Smooth muscle cell of the brain vasculature (primary cell): ENCODE measurements at places on chromosomes 2 and 18.

- no peak for DNase-seq
These were observed 156.7 kb downstream of the CDCA7 start for GRCh38 chr2:173511357-173511756.

DNA sequence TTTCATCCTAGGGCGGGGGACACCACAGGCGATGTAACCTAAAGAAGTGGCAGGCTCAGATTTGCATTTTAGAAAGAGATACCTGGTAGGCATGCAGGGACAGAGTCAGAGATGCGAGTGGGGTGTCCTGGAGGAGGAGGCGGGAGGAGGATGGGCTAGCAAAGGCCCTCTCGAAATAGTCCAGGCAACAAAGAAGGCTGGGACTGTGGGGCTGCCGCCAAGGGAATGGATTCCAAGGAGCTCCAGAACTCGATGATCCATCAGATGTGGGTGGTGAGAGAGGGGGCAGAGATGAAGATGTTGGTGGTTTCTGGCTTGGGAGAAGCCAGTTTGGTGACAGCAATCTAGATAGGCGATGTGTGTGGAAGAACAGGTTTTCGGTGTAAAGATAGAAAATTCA lies 12.5 kb upstream of the INPP5D start:
- no peak for DNase-seq

DNA sequence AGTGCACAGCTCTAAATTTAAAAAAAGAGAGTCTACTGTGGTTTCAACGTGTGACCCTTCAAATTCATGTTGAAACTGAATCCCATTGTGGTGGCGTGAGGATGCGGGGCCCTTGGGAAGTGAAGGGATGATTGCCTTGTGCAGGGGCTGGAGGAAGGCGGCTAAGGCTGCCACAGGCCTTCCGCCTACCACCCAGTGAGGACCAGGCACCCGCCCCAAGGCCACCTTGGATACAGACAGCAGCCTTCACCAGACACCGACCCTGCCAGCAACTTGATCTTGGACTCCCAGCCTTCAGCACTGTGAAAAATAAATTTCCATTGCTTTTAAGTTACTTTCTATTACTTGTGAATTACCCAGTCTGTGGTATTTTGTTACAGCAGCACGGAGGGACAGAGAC lies 103.4 kb upstream of the TMEM18 start:
- DNase-seq, result no peak

- DNase-seq, result no peak
These were observed 296.7 kb downstream of the TNS1 start for GRCh38 chr2:217706095-217706494.

- DNase-seq, result no peak
These were observed 9.6 kb downstream of the PCARE start for GRCh38 chr2:29064746-29065067.

DNA sequence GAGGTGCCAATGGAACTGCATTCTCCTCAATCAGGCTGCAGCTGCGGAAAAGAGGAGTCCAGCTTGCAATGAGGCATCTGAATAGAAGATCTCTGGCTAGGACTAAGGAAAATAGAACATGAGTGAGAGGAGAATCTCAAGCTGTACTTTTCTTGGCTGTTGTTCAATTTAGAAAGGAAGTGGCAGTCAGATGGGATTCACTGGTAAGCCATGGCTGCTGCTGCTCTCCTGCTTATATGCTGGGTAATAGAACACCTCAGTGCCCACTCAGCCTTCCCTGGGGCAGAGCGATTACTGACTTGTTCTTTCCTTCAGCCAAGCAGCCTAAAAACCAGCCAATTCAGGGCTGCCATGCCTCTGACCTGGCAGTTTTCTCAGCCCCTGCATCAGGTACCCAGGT lies 17.6 kb upstream of the CHST9 start:
- no peak for DNase-seq

GRCh38 chr18:2655178-2655953 lies at the start of gene SMCHD1:
SMCHD1 (plus strand) TSS chr18:2655726; CDS start chr18:2656076, 350 bp downstream.
- no peak for DNase-seq

GRCh38 chr2:107548216-107548615 lies 278.5 kb upstream of the RGPD4 start:
- DNase-seq, result no peak

- DNase-seq, result no peak
These were observed 186.3 kb downstream of the CALCRL start for GRCh38 chr2:187261705-187262104.

GRCh38 chr2:10079870-10080535 lies at the start of gene CYS1:
CYS1 (minus strand) TSS chr2:10080411; CDS start chr2:10080223, 188 bp downstream.
- DNase-seq, result no peak

DNA sequence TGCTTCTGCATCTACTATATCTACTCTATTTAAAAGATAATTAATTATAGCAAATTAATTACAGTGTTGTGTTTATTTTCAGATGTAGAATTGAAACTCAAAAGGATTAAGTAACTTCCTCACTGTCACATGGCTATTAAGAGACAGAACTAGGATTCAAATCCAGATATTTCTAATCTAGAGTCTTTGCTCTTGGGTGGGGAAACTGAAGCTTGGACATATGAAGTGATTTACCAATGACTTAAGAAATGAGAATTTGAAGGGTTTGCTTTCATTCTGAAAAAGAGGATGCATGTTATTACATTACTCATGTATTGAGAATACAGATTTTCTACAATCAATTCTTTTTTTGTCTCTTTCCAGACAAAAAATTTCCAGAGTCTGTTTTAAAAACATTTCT lies 191.5 kb upstream of the SMAD7 start:
- no peak for DNase-seq

DNA sequence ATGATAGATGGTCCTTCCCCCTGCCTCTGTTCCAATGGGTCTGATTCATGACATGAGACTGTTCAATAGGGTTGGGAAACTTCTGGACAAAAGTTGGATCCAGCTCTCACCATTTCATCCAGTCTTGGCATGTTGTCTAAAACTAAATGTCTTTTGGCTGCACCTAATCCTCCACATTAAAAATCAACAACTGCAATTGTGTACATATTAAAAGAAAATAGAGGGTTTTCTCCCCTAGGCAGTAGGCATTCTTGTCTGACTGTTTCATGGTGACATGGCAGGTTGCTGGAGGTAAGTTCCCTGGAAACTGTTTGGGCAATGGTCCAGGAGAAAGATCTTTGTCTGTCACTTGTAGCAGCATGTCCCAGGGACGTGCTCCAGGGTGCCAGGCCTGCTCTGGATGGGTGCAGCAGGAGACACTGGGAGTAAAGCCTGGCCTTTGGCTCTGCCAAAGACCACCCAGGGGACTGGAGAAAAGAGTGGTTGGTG lies 135.8 kb downstream of the TCF4 start:
- no peak for DNase-seq

DNA sequence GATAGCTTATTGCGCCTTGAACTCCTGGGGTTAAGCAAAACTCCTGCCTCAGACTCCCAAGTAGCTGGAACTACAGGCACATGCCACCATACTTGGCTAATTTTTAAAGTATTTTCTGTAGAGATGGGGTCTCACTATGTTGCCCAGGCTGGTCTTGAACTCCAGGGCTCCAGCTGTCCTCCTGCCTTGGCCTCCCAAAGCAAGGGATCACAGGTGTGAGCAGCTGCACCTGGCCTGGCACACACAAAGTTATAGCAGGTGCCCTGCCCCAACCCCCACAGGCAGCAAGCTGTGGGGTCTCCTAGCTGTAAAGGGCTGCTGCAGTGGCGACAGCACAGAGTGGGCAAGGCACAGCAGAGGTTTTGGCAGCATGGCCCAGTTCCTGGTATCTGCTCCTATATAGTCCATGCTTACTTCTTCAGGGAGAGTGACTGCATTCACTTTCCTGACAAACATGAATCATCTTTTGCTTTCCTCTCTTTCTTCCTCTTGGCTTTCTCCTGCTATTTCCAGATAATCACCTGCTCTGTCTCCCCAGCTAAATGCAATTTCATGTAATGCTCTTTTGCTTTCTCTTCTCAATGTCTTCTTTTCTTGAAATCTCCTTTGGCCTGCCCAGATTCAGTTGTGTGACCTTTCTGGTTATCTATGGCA lies 27.3 kb upstream of the METAP1D start:
- no peak for DNase-seq

GRCh38 chr2:860259-860855 lies 90.3 kb upstream of the SNTG2 start:
- DNase-seq, result no peak

DNA sequence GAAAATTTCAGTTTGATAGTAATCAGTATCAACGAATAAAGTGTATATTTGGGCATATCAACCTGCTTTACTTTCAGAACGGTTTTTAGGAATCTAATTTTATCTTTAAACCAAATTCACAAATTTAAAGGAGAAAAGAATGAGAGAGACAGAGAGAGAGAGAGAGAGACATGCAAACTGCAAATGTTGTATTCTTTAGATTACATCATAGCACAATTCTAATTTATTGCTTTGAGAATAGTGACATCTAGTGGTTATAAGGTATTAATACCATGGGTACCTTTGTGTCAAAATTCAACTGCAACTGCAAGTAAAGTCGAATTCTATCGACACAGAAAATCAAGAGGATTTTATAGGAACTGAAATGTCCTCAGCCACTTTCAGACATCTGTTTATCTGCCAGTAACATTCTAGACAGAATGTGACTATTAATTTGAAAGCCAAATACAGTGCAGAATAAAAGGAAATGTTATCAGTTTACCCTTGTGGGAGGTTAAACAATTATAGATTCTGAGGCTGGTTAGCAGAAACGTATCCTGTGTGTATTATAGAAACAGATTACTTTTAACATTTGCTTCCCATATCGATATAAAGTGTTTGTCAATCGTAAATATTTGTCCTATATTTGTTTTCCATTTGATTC lies 529.8 kb upstream of the VRK2 start:
- DNase-seq, result no peak

DNA sequence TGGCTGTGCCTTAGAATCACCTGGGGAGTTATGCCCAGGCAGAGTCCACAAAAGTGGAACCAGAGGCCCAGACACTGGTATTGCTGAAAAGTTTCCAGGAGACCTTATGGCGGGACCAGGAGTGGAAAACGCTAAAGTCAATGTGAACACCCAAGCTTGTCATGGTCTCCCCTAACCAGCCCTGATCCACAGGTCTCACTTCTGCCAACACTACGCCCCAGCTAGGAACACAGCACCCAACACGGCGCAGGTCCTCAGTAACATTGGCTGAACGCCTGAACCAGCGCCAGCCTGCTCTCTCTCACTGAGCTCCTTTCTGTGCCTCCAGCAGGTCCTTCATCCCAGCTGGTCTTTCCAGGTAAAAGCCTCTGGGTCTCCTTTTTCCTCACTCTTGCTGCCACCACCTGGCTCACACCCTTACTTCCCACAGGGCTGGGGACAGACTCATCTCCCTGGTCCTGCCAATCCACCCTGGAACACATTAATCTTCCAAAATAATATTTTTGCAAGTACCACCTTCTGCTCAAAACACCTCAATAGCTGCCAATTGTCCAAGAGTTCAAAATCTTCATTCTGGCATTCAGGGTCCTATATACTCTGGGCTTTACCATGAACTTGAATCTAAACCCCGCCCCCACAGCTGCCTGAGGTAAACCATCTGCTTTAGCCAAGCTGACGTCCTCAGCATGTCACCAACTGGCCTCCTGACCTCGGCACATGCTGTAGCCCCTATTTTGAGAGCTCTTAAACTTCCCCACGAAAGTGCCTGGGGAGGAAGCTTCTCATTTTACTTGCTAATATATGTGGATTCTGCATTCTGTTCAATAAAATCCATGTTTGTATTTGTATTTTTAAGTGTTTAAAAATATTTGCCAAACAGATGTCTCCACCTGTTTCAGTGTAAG lies 34.6 kb downstream of the ADCY3 start:
- DNase-seq, result no peak

- no peak for DNase-seq
These were observed 89.6 kb upstream of the CCDC141 start for GRCh38 chr2:179139506-179139905.

- DNase-seq, result no peak
These were observed 21.5 kb downstream of the SP5 start for GRCh38 chr2:170736628-170737027.

- no peak for DNase-seq
These were observed 86.0 kb downstream of the TAF4B start for GRCh38 chr18:26312199-26312598.

DNA sequence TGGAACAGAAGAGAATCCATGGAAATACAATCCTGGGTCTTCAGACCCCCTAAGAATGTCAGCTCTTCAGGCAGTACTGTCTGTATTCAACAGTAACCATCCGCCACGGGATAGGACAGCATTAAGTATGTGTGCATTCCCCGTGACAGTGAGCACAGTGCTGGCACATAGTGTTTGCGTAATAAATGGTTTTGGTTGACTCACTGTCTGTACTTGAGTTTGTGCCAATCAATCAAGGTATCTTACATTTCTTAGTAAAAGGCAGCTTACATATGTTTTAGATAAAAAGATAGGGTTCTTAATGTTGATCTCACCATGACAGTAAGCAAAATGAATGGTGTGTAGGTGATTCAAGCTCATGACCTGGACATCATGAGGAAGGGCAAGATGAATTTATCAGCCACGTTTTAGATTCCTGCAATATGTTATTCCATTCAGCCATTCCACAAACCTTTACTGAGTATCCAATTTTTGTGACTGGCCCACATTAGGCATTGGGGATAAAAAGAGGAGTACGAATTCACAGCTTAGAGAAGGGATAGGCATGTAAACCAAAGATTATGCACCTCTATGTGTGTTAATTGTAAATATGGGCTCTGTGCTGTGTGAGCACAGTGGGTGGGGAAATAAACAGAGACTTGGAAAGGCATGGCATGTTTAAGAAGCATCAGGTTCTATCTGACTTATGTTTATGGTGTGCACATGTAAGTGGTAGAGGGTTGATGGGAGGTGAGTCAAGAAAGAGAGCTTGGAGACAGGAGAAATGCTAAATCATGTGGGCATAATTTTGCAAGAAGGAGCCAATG lies 258.8 kb downstream of the SLC8A1 start:
- no peak for DNase-seq
